ENCODE measurements at places on chromosomes 7 and 10.
A peak's percentile ranks its signal among the peaks of the same experiment; 100 is the strongest.

- no peak overlapping the region for H3K4me3 ChIP-seq
- no peaks in the 10 kb centered on the region for H3K27me3 ChIP-seq
- DNase-seq = no peak
- H3K36me3 ChIP-seq = no peaks in the 10 kb centered on the region
- no peak overlapping the region for H3K27ac ChIP-seq
Observed at GRCh38 chr10:117053482-117053881, 48.5 kb upstream of the SHTN1 start.

DNA sequence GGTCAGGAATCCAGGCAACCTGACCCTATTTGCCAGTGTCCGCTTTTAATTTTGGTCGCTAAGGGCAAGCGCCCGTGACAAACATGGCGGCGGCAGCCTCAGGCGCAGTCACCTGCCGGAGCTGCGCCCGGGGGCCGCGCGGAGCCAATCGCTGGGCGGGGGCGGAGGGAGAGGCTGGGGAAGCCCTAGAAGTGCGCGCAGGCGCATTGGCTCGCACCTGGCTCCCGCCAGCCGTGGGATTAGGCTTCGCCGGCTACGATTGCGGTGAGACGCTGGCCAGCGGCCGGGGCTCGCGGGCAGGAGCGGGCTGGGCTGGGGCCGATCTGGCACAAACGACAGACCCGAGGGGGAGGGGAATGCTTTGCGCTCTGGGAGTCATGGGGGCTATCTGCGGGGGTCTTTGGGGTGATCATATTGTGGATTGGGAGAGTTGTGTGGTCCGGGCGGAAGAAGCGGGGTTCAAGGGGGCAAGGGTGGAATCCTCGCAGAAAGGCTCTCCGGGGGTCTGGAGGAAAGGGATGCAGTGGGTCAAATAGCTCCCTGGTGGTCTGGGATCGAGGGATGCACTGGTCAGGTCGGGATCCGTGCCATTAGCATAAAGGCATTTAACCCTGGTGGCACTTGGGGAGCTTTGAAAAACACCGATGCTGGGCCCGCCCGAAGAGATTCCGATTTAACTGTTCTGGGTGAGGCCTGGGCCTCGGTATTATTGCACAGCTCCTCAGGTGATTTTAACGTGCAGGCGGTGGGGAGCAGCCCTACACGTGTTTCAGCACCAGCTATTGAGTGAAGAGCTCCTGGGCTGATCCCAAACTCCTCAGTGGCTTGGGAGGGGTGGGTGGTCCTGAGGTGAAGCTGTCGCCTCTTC is 10.1 kb upstream of the C10orf95 start:
- peaks cover 27% of the 10 kb centered on the region for H3K27me3 ChIP-seq
- H3K36me3 ChIP-seq = no peaks in the 10 kb centered on the region
- peaks cover 11% of the 10 kb centered on the region for H3K4me1 ChIP-seq
- peak; percentile 81 for DNase-seq
- no peak overlapping the region for H3K27ac ChIP-seq

- no peak for DNase-seq
- H3K27ac ChIP-seq = no peak overlapping the region
- H3K27me3 ChIP-seq = peaks cover 6% of the 10 kb centered on the region
- no peak overlapping the region for H3K4me3 ChIP-seq
- H3K4me1 ChIP-seq = no peaks in the 10 kb centered on the region
- H3K36me3 ChIP-seq = no peaks in the 10 kb centered on the region
Observed at GRCh38 chr7:29480451-29480850, 83.2 kb upstream of the PRR15 start.

- peaks cover 3% of the 10 kb centered on the region for H3K4me1 ChIP-seq
- H3K27ac ChIP-seq = no peak overlapping the region
- no peak overlapping the region for H3K4me3 ChIP-seq
- H3K36me3 ChIP-seq = no peaks in the 10 kb centered on the region
Observed at GRCh38 chr7:69966766-69967591, 368.7 kb downstream of the AUTS2 start.
